Cardiac fibroblast (primary cell): ENCODE measurements at places on chromosomes 3 and 15.
A peak's percentile ranks its signal among the peaks of the same experiment; 100 is the strongest.

- no peak for DNase-seq
Measured at GRCh38 chr15:59011262-59011952, 23.9 kb downstream of the RNF111 start.

- peak; percentile 50 for DNase-seq
Measured at GRCh38 chr3:156317462-156318074, 197.2 kb downstream of the KCNAB1 start.

DNA sequence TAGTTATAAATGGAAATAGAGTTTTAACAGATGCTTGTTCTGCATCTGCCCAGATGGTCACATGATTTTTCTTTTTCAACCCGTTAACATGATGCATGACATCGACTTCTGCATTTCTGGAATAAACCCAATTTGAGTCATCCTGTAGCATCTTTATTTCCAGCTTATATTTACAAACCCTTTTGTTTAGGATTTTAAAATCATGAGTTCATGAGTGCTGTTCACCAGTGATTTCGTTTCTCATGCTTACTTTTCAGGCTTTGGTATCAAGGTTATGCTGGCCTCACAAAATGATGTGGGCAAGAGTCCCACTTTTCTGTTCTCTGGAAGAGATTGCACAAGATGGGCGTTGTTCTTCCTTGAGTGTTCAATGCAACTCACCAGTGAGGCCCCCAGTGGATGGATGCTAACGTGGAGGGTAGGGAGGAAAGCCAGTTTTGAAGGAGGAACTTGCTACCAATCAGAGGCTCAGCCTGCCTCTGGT lies 5.2 kb downstream of the HRH1 start:
- peak; percentile 91 for DNase-seq

DNA sequence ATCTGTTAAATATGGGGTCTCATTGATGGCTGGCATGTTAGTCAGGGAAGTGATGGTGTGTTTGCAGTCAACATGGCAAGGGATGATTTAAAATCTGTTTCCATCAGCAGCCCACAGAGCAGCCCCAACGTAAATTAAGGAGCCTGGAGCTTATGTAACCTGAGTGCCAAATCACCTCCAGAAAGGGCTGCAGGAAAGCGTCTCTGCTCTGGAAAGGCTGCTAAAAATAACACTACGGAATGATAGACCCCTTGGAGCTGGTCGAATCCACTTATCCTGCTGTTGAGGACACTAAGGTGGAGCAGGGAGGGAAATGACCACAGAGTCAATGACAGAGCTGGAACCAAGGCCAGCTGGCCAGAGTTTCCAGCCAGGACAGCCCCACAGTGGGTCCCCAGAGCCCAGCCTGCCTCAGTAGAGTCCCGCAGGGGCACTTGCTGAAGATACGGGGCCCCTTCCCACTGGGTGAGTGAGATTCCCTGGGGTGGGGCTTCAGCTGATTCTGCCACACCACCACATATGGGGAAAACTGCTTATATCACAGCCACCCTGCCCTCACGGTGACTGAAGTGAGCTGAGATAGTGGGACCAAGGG lies 63.5 kb downstream of the EPHB1 start:
- no peak for DNase-seq
